Type B pancreatic cell (in vitro differentiated cells): ENCODE measurements at places on chromosomes 4 and X. TPM values are rescaled to one million over a fixed set of nuclear protein-coding genes. Genes with fewer than 3 reads are reported as not detected.
A peak's percentile ranks its signal among the peaks of the same experiment; 100 is the strongest.

DNA sequence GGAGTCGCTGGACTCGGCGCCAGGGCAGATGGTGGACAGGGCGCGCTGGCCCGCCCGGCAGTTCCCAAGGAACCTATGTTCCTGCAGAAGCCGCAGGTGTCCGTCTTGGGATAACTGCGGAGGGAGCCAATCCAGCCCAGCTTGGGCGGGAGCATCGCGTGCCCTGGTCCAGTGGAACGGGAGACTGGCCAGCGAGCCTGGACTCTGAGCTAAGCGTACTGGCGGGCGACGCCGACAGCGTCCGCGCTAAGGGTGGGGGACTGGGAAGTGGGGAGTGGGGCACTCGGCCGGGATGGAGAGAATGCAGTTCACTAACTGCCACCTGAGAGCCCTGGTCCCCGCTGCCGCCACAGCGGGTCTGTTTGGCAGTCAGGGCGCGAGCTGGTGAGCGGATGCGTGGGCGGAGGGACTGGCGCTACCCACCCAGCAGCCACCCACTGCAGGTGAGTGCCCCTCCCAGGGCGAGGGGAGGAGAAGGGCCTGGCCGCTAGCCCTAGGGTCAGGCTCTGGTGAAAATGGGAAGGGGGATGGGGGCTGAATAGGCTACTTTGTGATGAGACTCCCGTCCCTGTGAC is 1.3 kb upstream of the MAMLD1 start:
- peak; percentile 62 for DNase-seq

The BEX4 gene
- 57.0 and 80.1 TPM in 2 replicates for total RNA-seq

DNA sequence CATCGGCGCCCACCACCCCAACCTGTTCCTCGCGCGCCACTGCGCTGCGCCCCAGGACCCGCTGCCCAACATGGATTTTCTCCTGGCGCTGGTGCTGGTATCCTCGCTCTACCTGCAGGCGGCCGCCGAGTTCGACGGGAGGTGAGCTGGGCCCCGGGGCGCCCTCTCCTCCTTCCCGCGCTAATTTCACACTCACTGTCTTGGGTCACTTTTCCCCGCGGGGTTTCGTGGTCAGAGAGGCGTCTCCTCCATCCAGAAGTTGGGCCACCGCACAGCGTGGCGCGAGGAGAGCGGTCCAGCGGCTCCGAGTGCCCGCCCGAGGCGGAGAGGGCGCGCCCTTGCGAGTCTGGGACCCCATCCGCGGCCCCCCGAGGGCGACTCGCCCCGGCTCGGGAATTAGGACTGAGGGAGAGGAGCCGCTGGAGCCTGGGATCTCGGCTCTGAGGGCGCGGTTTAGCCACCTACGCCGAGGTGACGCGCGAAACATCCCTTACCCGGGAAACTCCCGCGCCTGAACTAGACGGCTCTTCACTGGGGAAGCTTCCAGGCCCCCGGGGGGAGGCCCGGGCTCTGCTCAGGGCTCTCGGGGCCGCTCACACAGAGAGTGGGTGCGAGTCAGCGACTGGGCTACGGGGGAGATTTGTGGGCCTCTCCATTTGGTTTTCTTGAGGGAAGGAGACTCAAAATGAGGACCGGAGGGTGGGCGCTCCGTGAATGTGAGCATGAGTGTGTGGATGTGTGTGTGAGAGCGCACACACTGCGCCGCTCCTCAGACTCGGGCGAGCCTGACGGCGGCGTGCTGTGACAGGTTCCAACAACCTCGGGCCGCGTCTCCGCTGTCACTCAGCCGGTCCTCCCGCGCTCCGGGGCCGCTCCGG is 551 bp downstream of the NPNT start:
- DNase-seq = peak; percentile 71

DNA sequence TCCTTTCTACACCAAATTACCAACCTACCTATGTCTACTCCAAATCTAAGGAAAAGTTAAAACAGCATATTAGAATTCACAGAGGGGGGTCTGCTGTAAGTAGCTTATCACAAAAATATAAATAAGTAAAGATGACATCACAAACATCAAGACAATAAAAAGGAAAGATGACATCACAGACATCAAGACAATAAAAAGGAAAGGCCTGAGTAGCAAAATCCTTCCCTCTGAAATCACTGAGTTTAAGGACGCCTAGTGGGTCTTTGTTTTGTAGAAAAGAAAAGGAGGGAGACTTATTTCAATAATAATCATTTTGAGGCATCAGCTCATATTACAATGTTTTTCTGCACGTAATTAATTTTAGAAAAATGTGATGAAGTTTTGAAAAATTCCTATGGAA is 707.0 kb upstream of the GRID2 start:
- no peak for DNase-seq

The BCORL1 gene
- total RNA-seq = 20.9 and 24.0 TPM in 2 replicates

The KIF4A gene
- total RNA-seq = 8.6 and 29.8 TPM in 2 replicates

The ADRA2C gene
- total RNA-seq = 2.9 and 7.9 TPM in 2 replicates

The MAMLD1 gene
- total RNA-seq = 3.0 and 7.0 TPM in 2 replicates

DNA sequence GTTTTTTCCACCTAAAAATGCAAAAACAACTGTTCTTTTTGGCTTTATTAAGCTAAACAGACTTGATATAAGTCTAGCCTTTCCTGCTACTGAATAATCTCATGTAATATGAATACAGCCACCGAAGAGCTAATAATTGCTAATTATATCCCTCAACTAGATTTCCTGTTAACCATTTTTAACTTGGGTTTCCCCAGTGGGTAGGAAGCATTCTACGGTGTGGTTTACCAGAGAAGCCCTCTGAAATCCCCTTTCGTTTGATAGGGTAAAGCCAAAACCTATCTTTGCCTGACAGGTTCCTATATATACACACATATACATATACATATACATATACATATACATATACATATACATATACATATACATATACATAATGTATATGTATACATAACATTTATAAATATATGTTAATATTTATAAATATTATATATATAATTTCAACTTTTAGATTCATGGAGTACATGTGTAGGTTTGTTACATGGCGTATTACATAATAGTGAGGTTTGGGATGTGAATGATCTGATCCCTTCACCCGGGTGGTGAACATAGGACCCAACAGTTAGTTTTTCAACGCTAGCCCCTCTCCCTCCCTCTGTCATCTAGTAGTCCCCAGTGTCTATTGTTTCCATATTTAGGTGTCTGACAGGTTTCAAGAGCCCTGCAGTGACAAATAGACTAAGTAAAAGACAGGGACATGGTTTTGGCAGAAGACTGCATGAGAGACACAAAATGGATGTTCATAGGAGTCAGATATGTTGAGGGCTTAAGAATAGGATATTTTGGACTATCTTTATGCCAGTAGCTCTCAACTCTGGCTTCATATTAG is 62.4 kb downstream of the ATXN3L start:
- no peak for DNase-seq

DNA sequence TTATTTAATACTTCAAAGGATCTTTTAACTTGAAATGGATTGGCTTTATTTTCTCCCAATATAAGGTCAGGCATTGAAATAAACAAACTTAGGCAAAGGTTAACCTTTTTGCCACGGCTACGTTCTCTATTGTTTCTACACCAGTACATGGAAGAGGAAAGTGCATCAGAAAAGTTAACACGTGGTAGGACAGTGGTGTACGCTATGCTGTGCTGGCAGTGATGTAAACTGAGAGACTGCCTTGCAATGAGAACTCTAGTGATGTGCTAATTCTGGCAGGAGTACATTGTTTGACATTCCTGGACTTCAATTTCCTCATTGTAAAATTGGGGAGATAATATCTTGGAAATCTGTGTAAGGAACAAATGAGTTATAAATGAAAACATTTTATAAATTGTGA is 208.2 kb downstream of the TMA16 start:
- DNase-seq = no peak

- no peak for DNase-seq
These were observed 10.9 kb downstream of the DLG3 start for GRCh38 chrX:70455366-70456202.

- no peak for DNase-seq
These were observed 207.7 kb downstream of the RCHY1 start for GRCh38 chr4:75306506-75306905.

- DNase-seq = no peak
These were observed 1742.2 kb downstream of the ARAP2 start for GRCh38 chr4:34502086-34502485.

DNA sequence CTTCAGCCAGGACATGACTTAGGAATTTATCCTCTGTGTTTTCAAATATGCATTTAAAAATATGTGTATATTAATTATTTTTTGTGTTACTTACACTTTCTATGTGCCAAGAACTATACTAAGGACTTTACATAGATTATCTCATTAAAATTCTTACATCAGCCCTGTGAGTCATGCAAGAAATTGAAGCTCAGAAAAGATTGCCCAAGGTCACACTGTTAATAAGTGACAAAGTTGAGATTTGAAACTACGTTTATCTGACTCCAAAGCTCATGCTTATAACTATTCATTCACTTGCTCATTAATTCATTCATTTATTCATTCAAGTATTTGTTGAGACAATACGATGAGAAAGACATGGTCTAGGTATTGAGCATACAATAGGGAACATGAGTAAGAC is 62.9 kb upstream of the CHRDL1 start:
- no peak for DNase-seq

The DSPP gene
- not detected in 2 replicates for total RNA-seq

DNA sequence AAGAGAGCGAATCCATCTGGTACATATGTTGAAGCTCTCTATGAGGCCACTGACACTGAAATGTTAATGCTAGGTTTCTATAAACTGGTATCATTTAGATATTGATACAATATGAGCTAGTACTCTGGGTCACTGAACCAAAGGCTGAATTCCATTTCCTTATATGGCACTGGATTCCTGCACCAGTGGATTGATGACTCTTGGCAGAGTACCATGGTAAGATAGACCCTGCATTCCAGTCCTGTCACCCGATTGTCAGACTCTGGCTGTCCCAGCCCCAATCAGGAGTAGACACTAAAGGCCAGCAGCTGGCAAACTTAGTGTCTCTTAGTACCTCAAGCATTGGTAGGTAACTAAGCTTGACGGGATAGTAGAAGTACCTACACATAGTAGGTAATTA is 44.0 kb upstream of the EOLA2 start:
- no peak for DNase-seq

DNA sequence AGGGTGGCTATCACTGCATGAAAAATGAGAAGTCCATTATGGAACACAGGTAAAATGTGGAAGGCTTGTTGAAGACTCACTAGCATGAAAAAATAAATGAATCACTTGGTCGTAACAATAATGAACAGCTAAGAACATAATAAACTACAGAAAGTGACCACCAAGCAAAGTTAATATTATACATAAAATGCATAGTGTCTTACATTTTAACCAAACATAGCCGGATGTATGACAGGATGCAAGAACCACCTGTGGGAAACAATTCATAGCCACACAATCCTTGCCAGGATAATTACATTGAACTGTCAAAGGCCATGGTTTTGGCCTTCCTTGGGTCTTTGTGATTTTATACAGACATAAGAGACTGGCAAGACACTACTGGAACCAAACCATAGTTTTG is 81.9 kb upstream of the ATXN3L start:
- DNase-seq = no peak

GRCh38 chrX:76815754-76816153 is 388.2 kb downstream of the MAGEE1 start:
- DNase-seq = no peak

- DNase-seq = no peak
These were observed 214.5 kb downstream of the KIT start for GRCh38 chr4:54872261-54872660.

The NEUROG2 gene
- total RNA-seq = 1.2 TPM in 1 of 2 replicates, not detected in the other

DNA sequence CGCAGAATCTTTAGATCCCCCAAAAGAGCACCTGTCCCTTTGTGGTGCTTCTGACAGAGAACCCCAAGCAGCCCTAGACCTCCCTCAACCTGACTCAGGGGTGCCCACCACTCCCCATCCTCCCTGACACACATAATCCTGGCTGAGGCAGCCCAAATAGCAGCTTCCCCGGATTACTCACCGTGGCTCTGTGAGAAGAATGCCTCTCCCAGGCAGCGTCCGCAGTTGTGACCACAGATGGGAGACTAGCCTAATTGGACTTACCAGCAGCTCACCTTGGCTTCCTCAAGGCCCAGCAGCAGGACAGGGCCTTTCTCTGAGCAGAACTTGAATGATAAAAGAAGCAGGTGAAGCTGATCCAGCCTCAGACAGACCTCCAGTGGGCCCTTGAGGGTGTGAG is 10.3 kb upstream of the ODAPH start:
- DNase-seq = no peak

DNA sequence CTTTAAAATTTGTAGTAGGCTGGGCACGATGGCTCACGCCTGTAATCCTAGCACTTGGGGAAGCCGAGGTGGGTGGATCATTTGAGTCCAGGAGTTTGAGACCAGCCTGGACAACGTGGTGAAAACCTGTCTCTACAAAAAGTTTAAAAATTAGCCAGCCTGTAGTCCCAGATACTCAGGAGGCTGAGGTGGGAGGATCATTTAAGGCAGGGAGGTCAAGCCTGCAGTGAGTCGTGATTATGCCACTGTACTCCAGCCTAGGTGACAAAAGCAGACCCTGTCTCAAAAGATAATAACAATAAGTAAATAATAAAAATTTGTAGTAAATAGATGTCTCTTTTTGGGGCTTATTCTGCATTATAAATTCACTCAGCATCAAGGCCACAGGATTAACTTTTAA is 118.5 kb downstream of the IRF2 start:
- no peak for DNase-seq

The HMGN5 gene
- 2.7 and 6.4 TPM in 2 replicates for total RNA-seq

DNA sequence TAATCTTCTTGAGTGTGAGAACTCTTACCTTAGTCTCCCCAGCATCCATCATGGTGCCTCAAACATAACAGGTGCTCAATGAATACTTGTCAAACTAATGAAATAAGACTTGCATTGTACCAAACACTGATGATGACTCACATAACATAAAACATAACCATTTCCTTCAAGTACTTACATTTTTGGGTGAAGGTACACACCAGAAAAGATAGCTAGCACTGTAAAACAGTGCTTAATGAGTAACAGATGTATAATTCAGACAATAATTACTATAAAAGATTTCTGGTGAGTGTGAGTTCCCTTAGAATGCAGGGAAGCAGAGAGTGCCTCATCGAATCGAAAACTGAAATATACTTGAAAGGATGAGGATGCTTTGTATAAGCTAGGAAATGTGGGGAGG is 70.1 kb upstream of the HCCS start:
- no peak for DNase-seq

- no peak for DNase-seq
These were observed 28.3 kb downstream of the NBDY start for GRCh38 chrX:56757327-56757726.

The CFP gene
- total RNA-seq = 0.50 and 0.51 TPM in 2 replicates

The LAMP2 gene
- 82.9 and 120 TPM in 2 replicates for total RNA-seq

GRCh38 chr4:7596918-7597606 is 162.3 kb upstream of the PSAPL1 start:
- no peak for DNase-seq

The SLC9B1 gene
- 0.71 and 1.6 TPM in 2 replicates for total RNA-seq

- DNase-seq = no peak
These were observed 992.6 kb downstream of the NLGN4X start for GRCh38 chrX:5236096-5236495.

DNA sequence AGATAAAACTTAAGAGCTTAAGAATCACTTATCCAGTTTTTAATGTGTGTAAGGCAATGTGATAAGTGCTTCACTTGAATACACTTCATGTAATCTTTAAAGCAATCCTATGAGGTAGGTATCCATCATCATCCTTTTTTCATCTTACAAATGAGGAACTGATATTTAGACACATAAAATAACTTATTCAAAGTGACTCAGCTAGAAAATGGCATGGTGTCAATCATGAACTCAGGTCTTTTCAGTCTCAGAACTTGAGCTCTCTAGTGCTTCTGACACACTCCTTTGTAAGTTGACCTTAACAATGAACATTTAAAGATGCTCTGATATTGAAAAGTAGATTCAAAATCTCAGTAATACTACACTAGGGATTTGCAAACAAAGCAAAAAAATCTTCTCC is 224.8 kb upstream of the TEX13C start:
- no peak for DNase-seq
